ENCODE measurements at places on chromosomes 5 and 9.
A peak's percentile ranks its signal among the peaks of the same experiment; 100 is the strongest.

DNA sequence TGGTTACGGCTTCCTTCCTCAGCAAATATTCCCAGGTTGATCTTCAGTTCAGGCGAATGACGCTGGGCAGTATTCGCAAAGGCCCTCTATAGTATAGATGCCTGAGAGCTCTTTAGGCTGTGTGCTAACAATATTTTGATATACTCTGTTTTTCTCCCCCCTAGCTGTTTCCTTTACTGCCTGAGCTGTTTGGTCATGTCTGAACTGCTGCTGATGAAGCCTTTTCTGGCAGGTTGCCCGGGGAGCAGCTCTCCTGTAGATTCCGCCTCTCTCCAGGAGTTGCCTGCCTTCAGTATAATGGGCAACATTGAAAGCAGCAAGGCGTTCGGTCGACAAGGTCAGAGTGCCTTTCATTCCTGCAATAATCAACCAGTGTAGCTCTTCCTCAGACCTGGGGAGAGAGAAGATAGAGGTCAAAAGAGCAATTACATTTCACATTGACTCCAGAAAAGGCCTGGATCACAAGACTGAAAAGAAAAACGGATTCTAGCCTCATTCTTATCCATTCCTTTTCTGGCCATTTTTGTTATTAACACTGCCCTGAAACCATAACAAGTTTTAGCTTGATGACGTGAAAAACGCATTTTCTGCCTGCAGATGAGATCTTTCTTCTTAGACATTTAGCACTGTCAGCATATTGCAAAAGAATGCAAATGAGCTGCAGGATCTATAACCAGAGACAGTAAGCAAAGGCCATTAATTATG, 60.1 kb upstream of the ZNF608 start:
- peak; percentile 26 for DNase-seq

GRCh38 chr5:51202161-51202560, 181.1 kb upstream of the ISL1 start:
- no peak for DNase-seq

GRCh38 chr9:21674894-21675293, 127.5 kb upstream of the MTAP start:
- DNase-seq: no peak

- DNase-seq: peak; percentile 45
Measured at GRCh38 chr5:141902015-141902814, 21.5 kb upstream of the DELE1 start.

DNA sequence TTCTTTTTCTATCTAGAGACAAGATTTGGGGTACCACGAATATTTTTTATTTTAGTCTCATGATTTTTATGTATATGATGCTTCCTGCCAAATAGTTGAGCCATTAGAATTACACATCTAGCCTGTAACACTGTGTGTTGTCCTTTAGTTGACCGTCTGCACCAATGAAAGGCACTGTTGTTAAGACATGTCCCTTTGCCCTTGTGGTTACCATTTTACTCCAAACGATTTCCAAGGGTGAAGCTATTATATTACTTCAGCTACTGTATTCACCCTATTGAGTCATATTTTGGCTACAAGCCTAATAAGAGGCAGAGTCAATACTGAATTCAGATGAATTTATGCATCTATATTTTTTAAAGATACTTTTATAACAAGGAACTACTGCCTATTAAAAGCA, 207.6 kb downstream of the CETN3 start:
- DNase-seq: no peak

- no peak for DNase-seq
Measured at GRCh38 chr5:174065528-174066197, 20.2 kb downstream of the NSG2 start.

DNA sequence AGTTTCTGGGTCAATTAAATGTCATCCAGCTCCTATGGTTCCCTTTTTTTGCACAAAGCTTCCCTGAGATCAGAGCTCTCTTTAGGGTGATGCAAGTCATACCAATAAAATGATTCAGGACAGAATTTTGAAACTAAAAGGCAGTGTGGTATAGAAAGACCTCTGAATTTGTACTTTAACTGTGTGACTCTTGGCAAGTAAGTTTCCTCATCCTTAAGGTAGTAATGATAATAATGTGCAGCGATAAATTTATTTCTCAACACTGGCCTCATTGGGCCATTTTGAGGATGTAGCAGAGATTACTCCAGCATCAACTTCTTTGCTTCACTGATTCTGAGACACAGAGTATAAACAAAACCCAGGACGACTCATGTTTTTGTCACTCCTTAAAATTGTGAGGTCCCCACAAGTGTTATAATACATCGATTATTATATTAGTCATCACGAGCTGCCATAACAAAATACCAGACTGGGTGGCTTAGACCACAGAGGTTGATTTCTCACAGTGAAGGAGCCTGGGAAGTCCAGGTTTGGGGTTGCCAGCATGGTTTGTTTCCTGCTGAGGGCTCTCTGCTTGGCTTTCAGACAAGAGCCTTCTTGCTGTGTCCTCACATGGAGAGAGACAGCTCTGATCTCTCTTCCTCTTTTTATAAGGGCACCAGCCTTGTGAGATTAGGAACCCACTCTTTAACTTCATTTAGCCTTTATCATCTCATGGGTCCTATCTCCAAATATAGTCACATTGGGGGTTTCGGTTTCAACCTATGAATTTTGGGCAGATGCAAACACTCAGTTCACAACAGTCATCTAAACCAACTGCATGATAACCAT, 293.0 kb downstream of the ZNF608 start:
- DNase-seq: no peak

DNA sequence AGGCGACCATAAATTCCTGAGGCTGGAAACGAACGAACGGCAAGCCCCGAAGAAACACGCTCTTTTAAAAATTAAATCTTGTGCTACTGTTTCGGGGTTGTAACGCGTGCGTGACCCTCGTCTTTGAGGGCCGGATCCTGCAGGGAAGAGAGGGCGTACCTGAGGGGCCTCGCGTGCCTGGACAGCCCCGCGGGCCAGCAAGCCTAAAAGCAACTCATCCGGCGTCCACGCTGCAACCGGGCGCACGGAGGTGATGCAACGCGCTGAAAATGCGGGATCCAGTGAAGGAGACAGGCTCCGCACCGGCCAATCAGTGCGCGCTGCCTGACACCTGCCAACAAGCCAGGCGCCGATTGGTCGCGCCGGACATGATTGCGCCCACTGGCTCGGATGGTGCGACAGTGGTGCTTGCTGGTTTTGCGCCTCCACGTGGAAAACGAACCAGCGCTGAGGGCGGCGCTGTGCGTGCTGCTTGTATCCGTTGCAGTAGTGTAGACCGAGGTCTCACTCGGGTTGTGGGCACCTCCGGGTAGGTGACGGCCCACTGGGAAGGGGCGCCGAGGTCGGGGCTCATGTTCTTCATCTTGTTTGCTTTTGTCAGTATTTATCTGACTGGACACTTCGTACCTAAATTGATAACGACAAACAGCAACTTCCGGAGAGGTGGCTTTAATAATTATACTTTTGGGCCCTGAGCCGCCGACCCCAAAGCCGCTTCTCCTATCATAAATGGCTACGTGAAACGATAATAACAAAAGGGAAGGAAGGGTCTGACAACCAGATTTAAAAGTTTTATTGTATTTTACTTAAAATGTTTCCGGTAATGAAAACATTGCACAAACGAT, at the start of gene IARS1:
Gene IARS1, minus strand, starts transcription at position 246 of the 845 bp plus-strand sequence. CDS start 4,278 bp downstream, outside the sequence.
- DNase-seq: peak; percentile 98

DNA sequence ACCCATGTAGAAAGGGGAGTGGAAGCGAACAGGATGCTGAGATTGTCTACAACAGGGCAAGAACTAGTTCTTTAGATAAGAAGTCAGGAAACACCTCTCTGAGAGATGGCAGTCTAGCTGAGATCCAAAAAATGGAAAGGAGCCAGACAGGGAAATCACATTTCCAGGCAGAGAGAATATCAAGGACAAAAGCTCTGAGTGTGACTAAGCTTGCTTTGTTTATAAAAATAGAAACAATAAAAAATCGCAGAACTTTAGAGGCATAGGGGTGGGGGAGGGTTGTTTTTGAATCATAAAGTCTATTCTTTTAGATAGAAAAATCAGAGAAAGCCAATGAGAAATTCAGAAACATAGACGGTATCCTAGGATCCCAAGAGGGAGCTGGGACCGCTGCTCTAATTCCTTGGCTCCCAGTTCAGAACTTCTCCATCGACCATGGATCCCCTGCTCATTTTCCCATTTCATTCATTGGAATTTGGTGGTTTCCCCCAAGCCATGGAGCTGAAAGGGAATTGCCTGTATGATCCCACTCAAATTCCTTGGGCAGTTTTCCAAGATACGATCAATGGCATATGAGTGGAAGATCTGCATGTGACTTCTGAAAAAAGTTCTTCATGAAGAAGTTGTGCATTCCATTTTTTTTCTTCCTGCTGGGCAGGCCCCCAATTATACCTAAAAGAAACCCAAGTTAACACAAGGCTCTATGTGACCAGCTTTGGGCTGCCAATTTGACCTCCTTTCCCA, 182.0 kb downstream of the GRIA1 start:
- DNase-seq: no peak

DNA sequence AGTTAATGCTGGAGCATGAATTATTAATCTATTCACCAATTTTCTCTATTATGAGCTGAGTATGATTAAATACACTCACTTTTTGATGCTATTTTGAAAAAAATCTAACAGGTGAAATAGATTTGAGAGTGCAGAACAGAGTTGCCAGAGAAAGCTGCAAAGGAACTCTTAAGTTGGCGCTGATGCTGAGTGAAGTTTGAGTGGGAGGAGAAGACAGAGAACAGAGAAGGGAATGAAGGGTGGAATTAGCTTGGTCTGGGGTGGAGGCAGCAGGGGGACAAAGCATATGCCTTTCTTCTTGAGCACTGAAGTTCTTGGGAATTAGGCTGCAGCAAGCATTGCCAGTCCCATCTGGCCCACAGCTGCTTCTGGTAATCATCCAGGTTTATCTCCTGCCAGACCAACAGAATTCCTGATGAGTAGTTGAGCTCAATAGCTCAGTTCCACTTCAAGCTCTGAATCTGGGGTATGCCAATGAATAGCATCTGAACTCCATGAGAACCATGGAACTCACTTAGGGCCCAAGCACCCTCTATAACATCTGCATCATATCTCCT, 290.1 kb downstream of the HINT1 start:
- DNase-seq: no peak

GRCh38 chr5:73664796-73665195, 38.8 kb downstream of the ARHGEF28 start:
- DNase-seq: no peak

GRCh38 chr5:148374690-148375360, 8.9 kb upstream of the FBXO38 start:
- peak; percentile 72 for DNase-seq

GRCh38 chr9:70589571-70590314, 175.3 kb upstream of the KLF9 start:
- DNase-seq: no peak

DNA sequence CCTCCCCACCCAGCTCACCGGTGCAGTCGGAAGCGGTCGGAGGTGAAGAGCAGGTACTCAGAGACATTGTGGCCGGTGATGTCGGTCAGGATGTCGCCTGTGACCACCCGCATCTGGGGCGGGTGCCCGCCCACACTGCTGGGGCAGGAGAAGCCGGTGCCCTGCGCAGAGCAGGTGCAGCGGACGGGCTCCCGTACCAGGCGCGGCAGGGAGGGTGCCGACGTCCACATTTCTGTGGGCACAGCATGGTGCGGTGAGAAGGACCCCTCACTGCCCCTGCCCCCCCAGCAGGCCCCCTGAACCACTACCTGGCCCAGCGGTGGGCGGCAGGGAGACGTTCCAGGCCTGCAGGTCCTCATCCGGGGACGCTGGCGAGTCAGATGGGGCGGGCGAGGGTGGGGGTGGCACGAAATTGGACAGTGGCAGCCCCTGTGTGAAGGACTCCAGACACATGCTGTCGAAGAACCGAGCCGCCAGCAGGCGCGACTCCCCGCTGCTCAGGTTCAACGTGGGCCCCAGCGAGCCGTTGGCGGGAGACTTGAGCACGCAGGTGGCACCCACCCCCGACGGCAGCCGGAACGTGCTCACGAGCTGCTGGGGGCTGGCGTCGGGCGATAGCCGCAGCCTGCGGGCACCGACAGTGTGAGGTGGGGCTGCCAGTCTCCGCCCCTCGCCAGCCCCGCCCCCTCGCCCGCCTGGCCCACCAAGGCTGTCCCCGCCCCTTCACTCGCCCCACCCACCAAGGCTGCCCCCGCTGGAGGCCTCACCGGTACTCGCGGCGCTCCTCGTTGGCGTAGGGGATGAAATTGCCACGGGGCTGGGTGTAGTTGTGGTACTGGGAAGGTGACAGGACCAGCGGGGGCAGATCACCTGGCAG, 15.1 kb downstream of the ABCA2 start:
- DNase-seq: no peak

DNA sequence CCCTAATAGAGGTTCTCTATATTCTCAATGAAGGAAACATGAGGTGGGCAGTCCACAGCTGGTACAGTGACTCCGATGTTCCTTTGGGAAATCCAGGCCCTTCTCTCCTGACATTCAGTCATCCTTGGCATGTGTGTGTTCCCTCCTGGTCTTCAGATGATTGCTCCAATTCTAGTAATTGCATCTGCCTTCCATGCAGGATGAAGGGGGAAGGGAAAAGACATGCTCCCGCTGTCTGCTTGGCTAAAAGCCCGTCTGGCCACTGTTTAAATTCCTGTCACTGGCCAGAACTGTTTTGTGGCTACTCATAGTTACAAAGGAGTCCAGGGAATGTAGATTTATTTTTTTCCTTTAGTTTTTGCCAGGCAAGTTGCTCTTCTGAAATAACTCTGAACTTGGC, 65.0 kb downstream of the MAST4 start:
- no peak for DNase-seq

GRCh38 chr5:24401773-24402172, 243.0 kb downstream of the CDH10 start:
- DNase-seq: no peak

DNA sequence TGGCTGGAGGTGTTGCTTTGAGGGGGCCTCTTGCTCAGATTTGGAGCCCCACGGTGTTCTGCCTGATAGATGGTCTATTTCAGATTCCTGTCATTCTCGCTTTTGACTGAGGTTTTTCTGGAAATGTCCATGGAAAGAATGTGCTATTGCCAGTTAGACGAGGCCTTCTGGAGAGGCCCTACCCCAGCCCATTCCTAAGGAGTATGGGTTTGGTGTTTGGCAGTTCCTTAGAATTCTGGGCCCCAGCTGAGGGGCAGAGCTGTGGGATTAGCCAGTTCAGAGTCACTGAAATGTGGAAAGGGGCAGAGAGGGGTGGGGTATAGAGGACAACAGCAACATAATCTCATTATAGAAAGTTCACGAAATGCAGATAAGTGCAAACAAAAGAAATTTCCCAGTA, 50.5 kb downstream of the GALNT10 start:
- DNase-seq: no peak

GRCh38 chr9:21452681-21453080, 12.4 kb downstream of the IFNA1 start:
- DNase-seq: no peak

- no peak for DNase-seq
Measured at GRCh38 chr5:142660196-142660595, 25.7 kb downstream of the FGF1 start.

DNA sequence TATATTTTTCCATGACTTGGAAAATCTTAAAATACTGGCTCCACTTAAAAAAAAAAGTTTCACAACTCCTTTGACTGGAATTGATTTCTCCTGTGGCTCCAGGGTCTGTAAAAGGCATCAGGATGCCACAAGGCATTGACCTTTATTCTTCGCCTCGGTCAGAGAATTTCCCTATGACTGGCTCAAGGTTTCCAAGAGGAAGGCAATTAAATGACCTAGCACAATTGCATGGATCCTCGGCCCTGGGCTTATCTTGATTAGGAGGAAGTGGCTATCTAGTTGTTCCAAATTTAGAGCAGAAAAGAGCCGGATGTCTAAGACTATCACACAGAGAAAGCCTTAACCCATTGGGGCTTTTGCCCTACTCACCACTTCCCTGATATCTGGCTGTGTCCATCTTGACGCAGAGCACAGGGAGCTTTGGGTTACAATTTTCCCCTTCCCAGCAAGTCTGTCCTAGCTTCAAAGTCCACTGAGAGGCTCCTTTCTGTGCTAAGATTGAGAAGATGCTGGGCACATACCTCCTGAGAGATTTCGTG, 56.9 kb upstream of the COL15A1 start:
- no peak for DNase-seq

Data from WERI-Rb-1 (cell line).